ENCODE measurements at places on chromosomes 6 and 20.

GRCh38 chr20:44618318-44618731 lies 33.2 kb downstream of the ADA start:
- no peak for DNase-seq

GRCh38 chr20:8265588-8265987 lies 133.5 kb downstream of the PLCB1 start:
- DNase-seq = no peak

- no peak for DNase-seq
Measured at GRCh38 chr6:132527791-132528190, 10.3 kb upstream of the TAAR9 start.

GRCh38 chr20:60424267-60424902 lies 466.2 kb downstream of the CDH26 start:
- DNase-seq = no peak

- DNase-seq = no peak
Measured at GRCh38 chr6:29764422-29765196, 41.4 kb downstream of the HLA-F start.

DNA sequence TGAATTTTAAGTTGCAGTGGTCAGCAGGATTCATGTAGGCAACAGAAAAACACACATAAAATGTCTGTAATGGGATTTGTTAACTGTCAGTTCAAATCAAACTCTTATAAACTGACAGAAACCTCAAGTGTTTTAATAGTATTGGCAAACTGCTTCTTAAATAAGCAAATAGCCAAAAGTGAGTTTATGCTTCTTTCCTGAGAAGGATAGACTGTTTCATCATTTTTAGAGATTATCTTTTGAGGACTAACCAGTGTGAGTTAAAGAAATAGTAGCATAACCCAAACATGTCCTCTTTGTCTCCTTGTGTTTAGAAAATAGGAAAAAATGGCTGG lies 68.0 kb downstream of the AIG1 start:
- DNase-seq = no peak

DNA sequence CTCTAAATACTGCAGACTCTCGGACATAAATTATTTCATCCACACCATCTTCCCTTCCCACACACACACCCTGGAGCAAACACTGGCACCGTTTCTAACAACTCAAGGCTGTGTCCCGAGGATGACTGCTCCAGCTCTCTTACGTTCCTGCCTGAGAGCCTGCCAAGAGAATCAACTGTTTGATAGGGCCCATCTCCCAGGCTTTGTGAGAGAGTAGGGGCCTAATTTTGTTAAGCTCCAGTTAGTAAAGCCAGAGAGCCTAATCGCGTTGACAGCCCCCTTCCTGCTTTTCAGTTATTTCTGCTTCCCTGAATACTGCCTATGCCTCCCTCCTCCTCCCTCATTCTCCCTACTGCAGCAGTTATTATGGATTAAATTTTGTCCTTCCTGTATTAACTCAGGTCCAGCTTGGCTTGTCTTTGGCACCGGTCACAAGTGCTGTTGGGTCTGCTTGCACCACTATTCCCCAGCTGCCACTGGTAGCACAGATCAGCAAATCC lies 118.1 kb upstream of the TMEM181 start:
- DNase-seq = no peak

- no peak for DNase-seq
Measured at GRCh38 chr6:105380634-105381033, 22.2 kb downstream of the PREP start.

DNA sequence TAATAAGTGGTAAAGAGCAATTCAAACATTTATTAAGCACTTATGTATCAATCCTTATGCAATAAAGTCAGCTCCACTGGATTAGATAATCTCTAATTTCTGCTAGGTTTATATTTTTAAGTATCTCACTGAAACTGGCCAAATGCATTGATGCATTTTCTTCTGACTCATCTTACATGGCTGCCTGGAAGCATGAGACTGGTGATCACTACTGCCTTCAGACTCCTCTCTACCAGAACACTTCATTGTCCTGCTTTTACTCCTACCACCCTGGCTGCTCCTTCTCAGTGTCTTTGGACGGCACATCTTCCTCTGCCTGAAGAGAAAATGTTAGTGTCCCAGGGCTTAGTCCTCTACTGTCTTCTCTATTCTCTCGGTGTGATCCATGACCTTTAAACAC lies 7.4 kb downstream of the CEP85L start:
- DNase-seq = no peak

GRCh38 chr20:41387444-41387851 lies 20.8 kb upstream of the EMILIN3 start:
- no peak for DNase-seq
